Brain microvascular endothelial cell (primary cell): ENCODE measurements at places on chromosomes 12 and 14.

- DNase-seq: no peak
These were observed 6.0 kb downstream of the SIX6 start for GRCh38 chr14:60514741-60515491.

GRCh38 chr14:52769887-52770286 lies 21.5 kb downstream of the GNPNAT1 start:
- DNase-seq: no peak

- DNase-seq: no peak
These were observed 59.4 kb downstream of the ADGRD1 start for GRCh38 chr12:131013118-131013517.

- DNase-seq: no peak
These were observed 58.5 kb downstream of the PLXNC1 start for GRCh38 chr12:94206886-94207285.

- no peak for DNase-seq
These were observed 15.0 kb upstream of the MAPKAPK5 start for GRCh38 chr12:111826992-111827391.

DNA sequence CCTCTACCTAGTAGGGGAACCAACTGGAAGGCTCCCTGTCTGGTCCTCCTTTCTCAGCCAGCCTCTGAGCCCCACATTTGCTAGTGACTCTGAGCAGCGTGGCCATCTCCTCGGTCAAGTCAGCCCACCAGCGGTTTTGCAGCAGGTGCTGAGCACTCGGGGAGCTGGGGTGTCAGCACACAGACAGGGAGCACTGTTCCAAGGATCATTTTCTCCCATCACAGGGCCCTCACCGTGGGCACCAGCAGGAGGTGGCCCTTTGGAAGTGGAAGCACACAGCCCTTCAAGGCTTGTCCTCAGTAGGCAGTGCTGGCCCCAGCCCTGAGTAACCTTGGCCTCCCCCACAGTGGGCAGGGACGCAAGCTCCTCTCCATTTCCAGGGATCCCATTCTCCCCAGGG lies 24.1 kb upstream of the EML1 start:
- no peak for DNase-seq

DNA sequence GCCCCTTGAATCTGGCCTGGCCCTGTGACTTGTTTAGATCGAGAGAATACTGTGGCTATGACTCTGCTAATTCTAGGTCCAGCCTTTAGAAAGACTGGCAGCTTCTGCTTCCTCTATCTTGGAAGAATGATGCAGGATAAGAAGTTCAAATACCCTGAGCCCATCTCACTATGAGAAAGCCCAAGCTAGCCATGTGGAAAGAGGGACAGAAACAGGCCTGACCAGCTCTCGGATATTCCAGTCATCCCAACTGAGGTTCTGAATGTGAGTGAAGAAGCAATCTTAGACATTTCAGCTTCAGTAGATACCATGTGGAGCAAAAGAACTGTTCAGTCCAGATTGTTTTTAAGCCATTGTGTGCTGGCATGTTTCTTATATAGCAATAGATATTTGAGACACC lies 17.3 kb upstream of the KRR1 start:
- no peak for DNase-seq

- no peak for DNase-seq
These were observed 18.5 kb downstream of the ANAPC5 start for GRCh38 chr12:121333747-121334146.

- DNase-seq: no peak
These were observed 102.7 kb downstream of the ST8SIA1 start for GRCh38 chr12:22231836-22232235.

GRCh38 chr14:69937367-69938081 lies 58.3 kb downstream of the SMOC1 start:
- no peak for DNase-seq

GRCh38 chr12:2451025-2451424 lies 343.7 kb upstream of the FKBP4 start:
- no peak for DNase-seq

DNA sequence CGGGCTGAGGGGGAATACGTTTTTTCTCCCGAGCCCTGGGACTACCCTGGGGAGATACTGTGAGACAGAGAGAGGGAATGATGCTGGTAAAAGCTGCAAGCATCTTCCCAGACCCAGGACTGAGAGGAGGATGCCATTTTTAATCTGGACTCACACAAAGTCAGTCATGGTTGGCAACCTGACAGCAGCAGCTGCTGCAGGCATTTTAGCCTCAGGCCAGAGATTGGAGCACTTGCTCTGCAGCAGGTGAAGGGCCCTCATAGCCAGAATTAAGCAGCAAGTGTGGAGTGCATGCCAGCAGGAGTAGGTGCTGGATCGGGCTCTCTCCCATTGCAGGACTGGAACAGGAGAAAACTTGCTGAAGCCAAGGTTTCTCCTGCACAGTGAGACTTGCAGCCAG lies 361.1 kb upstream of the CLEC14A start:
- DNase-seq: no peak

GRCh38 chr14:30064454-30064853 lies 136.8 kb upstream of the PRKD1 start:
- DNase-seq: no peak

DNA sequence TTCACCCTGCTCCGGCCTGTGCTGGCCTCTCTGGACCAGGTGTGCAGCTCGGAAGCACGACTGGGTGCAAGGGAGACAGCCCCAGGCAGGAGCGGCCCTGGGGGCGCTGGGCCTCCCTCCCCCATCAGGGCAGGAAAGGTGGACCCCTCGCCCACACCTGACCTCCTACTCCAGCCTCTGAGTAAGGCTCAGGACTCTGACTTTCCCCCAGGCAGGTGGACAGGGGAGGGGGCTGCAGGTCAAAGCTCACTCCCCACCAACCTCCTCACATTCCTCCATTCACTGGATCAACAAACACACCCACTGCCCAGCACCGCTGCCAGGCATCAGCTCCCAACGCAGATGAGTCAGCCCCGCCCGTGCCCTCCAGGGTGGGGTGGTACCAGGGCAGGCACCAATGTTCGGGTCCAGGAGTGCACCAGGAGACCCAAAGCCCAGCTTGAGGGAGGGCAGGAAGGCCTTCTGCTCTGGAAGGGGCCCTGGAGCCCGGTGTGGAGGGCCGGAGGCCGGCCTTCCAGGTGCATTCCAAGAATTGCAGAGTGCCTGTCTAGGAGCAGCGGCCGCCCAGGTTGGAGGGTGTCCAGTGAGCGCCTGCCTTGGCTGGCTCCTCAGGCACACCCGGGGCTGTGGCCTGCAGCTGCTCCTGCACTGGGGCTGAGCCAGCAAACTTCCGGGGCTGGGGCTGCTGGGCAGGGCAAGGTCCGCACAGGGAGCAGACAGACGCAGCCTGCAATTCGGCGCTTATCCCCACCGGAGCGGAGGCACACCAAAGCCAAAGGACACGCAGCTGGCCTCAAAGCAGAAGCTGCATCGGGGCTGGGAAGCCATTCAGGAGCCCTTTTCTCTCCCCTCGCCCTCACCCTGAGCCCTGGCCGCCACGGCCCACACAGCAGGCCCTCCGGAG lies 1.6 kb upstream of the INF2 start:
- no peak for DNase-seq

DNA sequence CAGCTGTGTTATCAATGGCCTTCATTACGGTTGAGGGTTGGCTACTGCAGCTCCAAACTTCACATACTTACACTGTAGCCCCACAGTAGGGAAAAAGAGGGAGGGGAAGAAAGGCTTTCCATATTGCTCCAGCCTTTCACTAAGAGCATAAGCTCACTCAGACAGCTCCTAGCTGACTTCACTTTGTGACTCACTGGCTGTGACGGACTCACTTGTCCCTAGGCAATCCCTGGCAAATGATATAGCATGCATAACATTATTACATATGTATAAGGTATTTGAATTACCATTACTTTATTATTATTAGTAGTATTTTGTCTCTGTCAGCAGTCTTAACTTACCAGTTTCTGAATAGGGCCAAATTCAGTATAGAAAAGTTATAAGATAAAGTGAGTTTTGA lies 350.7 kb downstream of the RMST start:
- DNase-seq: no peak

- DNase-seq: no peak
These were observed 216.2 kb downstream of the PELI2 start for GRCh38 chr14:56334458-56334857.

DNA sequence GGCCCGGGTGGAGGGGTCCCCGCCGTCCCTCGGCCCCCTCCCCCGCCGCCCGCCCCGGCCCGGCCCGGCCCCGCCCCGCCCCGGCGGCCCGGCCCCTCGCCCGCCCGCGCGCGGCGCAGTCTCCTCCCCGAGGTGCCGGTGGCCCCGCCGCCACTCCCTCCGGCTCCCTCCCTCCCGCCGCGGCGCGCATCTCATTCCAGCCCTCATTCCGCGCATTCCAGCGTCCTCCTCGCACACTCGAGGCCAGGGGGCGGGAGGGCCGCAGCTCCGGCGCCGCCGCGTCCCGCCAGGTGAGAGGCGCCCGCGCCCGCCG lies at the start of gene TEAD4:
Gene TEAD4 (plus strand): TSS at position 206 of the 313 bp plus-strand sequence.
- DNase-seq: peak; percentile 54

- DNase-seq: no peak
These were observed 37.9 kb upstream of the ST8SIA1 start for GRCh38 chr12:22372277-22372837.

- no peak for DNase-seq
These were observed 19.2 kb upstream of the TBX5 start for GRCh38 chr12:114425031-114425626.

- peak; percentile 51 for DNase-seq
These were observed 82.4 kb downstream of the PPM1A start for GRCh38 chr14:60331201-60332045.

GRCh38 chr14:52054678-52055077 lies 14.2 kb downstream of the NID2 start:
- no peak for DNase-seq

DNA sequence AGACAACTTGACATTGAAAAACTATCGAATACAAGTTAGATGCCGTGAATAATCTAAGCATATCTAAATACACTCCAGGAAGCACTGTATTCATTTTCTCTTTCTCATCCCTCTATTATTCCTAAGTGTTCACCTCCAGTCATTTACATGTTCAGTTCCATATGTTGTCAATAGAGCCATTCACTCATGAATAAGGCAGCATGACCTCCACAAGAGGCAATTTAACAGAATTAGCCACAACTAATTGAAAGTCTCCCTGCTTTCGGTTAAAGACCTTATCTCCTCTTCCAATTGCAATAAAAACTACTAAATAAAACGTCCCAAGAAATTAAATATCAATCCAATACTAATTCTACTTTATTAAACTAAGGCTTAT lies 1.8 kb downstream of the LRIG3 start:
- DNase-seq: no peak

- DNase-seq: no peak
These were observed 253.5 kb downstream of the SPTSSA start for GRCh38 chr14:34208532-34208931.

DNA sequence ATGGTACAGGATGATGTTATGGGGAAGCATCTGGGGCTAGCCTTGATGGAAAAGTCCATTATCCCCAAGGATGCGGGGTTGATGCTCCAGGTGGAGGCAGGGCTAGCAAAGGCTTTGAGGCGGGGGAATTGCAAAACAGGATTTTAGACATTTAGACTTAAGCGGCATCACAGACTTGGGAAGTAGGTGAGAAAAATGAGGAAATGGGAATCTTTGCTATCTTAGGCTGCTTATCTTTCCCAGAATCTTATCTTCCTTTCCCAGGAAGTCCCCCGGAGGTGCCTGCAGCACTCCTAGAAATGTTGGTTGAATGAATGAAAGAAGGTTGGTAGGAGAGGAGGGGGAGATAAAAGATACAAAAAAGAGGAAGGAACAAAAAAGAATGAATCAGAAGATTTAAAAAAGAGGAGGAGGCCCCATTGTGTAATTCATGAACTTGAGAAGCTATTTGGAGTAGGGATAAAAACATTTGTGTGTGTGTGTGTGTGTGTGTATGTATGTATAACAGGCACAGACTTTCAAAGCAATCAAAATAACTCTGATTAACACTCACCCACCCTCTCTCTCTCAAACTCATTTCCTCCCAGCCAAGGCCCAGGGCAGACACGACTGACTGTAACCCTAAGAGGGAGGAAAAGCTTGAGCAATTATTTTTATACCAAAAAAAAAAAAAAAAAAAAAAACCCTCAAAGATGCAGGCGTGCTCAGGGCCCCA lies 62.5 kb upstream of the TBX3 start:
- no peak for DNase-seq

DNA sequence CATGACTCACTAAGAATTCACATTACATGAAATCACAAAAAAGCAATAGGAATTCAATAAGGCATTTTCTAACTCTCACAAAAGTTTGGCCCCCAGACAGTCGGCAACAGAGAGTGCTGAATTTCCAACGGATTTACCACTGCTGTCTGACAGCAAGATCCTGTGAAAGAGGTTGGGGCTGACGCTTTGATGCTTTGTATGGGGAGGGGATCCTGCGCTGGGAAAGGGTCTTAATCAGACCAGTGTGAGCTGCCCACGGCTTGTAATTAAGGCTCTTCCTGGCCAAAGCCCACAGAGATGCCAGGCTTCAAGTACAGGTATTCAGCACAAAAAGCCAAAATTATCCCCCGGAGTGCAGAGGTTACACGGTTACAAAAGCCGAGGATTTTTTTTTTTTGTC lies 66.8 kb upstream of the TMCC3 start:
- no peak for DNase-seq

GRCh38 chr12:52794479-52795331 lies 1.2 kb downstream of the KRT3 start:
- DNase-seq: no peak

- no peak for DNase-seq
These were observed 133.8 kb upstream of the NUDT4 start for GRCh38 chr12:93243689-93244513.

- DNase-seq: no peak
These were observed 60.8 kb upstream of the MED13L start for GRCh38 chr12:116338064-116338846.

DNA sequence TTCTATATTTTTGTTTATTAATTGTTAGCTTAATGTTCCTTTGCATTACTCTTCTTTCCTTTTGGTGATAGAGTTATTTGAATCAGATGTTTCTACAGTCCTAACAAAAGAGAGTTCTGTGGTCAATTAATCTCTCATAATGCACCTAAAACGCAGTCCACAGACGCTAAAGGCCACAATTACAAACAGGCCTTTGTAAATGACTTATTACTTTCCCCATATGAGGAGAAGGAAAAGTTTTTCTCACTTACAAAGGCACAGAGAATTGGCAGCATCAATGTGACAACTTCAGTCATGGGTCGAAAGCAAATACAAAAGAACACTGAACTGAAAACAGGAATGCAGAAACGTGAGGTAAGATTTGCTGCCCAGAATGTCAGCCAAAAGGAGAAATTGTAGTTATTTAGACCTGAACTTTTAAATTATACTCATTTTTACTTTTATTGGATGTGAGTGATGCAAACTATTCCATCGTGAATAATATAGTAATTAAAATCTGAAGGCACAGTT lies 142.0 kb upstream of the SYT10 start:
- DNase-seq: no peak

GRCh38 chr12:14211947-14212387 lies 153.5 kb upstream of the ATF7IP start:
- no peak for DNase-seq

- DNase-seq: peak; percentile 28
These were observed 660 bp upstream of the HCFC2 start for GRCh38 chr12:104063712-104064030.

DNA sequence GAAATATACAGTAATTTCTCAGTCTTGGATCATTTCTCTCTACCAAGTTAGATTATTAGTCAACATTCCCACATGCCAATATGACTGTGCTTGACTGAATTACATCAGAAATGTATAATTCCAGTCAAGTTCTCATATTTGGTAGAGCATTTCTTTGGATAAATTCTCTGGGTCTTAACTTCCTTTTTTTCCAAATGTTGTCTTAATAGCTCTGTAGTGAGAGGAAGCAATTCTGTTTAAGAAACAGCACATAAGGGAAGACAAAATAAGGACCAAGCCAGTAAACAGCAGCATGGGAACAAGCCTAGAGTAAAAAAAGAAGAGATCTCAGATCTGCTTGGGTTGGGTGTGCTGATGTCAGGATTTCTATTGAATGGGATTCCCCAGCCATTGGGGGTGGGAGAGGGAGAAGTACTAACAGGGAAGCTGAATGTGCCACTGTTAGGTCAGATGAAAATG lies 14.2 kb upstream of the DYRK2 start:
- no peak for DNase-seq
